Activated CD8-positive, alpha-beta memory T cell treated with anti-CD3 and anti-CD28 coated beads, Interleukin-2, amount 50 U/mL, for 4 hours (primary cell): ENCODE measurements at places on chromosomes 2 and 18.

GRCh38 chr18:79680891-79681339 is 1.3 kb downstream of the CTDP1 start:
- DNase-seq: no peak

DNA sequence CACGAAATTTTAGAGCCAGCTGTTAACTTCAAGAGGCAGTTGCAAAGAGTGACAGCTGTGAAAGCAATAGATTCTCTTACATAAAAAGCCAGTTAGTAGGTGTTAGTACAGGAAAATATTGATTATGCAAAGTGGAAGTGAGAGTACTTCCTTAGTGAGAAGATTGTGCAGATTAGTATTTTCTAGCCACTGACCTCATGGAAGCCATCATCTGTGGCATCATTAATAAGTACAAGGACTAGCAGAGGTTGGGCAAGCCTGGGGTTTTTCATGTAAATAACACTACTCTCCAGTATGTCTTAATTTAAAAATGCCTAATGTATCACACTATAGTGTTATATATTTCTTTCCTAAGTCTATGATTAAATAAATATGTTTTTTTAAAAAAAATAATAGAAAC is 166.2 kb upstream of the DTNA start:
- no peak for DNase-seq

DNA sequence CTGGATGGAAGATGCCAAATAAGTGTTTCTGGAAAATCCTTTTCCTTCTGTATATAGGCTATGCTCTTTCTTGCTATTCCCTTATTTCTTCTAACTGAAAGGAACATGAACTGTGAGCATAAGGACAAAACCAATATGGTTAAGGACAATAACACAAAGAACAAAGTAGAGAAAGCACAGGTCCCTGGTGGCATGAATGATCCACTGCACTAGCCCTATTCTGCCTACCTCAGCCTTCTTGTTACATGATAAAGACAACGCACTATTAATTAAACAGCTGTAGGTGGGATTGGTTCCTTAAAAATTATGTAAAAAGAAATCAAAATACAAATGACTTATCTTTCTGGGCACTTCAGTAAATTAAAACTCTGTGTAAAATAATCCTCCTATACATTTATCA is 1.9 kb upstream of the WDR75 start:
- no peak for DNase-seq

- no peak for DNase-seq
These were observed 43.2 kb upstream of the ACAA2 start for GRCh38 chr18:49856496-49856895.

DNA sequence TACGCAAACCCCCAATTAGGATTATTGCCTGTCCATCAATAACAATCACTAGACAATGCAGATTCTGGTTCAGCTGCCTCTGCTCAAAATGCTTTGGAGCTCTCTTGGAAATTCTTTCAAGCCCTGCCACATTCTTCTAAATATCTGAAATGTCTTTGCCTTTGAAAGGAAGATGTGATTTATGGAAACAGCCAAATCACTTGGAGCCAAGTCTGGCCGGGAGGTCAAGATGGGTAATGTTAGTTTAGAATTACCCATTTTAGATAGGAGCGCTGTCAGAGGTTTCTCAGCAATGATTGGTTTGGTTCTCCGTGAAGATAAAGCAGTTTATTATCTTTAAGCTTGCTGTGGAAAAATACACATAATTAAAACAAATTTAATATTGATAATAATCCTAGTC is 306.7 kb downstream of the SETBP1 start:
- DNase-seq: no peak

GRCh38 chr2:85010404-85010803 is 39.4 kb downstream of the KCMF1 start:
- DNase-seq: no peak

- DNase-seq: no peak
These were observed 4.3 kb downstream of the COL3A1 start for GRCh38 chr2:188978291-188979081.

- DNase-seq: no peak
These were observed 119.3 kb downstream of the SPTBN1 start for GRCh38 chr2:54575379-54575888.

DNA sequence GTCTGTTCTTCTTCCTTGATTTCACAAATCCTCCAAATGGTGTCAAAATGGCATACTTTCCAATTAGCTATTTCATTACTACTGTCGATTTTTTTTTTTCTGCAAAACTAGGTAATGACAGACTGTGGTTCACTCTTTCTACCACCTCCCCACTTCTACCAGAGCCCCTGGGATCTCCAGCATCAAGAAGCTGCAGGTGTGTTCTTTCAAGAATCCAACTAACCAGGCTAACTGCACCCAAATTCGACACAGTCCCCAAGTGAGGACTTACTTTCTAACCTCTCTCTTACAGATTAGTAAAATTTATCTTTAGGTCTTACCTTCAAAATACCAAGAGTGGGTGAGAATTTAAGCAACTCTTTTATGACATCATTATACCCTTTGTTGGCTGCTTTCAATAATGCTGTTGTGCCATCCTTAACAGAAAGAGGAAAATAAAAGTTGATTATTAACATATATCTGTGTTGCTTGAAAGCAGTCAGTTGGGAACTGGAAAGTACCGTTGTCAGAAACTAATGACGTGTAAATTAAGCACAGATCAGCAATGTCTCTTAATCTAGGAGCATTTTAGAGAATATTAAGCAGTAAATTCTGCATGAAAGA is 31.2 kb upstream of the NPC1 start:
- DNase-seq: no peak

- DNase-seq: no peak
These were observed 79.8 kb downstream of the DTNA start for GRCh38 chr18:34789768-34790344.

GRCh38 chr2:159737292-159737916 is 25.1 kb downstream of the MARCHF7 start:
- DNase-seq: no peak

DNA sequence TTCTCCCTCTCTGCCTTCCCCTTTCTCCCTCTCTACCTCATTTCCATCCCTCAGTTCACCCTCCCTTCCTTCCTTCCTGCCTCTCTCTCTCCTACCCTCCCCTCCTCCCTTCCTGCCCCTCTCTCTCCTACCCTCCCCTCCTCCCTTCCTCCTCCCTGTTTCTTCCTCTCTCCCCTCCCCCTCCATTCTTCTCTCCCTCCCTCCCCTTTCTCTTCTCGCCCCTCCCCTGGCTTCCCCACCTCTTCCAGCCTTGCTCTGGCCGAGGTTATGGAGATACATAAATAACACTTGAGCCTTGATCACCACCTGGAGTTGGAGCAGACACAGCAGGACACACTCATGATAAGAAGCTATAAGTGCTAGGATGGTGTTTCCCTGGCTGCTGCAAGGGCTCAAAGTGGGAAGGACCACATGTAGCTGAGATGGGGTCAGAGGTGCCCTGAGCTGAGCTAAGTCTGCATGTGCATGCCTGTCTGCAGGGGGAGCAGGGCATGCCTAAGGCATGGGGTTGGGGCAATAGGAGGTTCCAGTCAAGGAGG is 326.1 kb upstream of the HS6ST1 start:
- DNase-seq: no peak

DNA sequence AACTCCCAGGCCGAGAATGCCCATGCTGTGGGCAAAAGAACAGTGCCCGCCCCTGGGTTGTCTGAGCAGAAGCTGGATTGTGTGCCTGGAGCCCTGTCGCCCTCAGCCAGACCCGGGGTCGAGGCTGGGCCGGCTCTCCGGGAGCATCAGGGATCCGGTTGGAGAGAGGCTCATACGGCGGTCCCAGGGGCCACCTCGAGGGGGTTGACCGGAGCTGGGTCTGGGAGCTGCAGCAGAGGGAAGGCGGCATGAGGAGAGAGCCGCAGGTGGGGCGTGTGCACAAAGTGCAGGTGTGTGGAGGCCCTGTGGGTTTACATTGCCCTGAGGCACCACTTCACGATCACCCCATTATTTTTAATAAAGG is 39.5 kb downstream of the MBP start:
- DNase-seq: no peak

- no peak for DNase-seq
These were observed 102.1 kb downstream of the ATAD2B start for GRCh38 chr2:23824777-23825212.

GRCh38 chr2:100921685-100922161 is 80.4 kb upstream of the RPL31 start:
- DNase-seq: no peak

- no peak for DNase-seq
These were observed 675.5 kb downstream of the RNF144A start for GRCh38 chr2:7592618-7593140.

DNA sequence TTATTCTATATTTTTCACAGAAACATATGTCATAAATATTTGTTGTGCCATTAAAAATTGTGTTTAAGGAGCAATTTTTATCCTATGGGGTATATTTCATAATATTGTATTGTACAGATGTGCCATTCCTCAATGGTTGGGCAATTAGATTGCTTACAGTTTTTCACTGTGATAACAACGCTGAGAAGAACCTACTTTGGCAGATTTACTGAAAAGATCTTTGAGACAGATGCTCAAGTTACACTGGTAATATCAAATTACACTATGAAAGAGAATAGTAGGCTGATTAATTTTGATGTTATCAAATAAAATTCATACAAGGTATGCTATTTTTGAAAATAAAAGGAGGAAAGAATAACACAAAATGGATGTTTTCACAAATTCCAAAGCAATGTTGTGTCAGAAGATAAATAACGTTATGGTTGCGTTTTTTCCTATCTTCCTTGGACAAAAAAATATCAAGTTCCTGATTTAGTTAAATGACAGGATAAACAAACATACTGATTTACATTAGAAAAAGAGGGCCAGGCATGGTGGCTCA is 335.1 kb upstream of the ZNF521 start:
- DNase-seq: no peak

GRCh38 chr18:76859474-76860339 is 37.4 kb downstream of the ZNF236 start:
- no peak for DNase-seq

- no peak for DNase-seq
These were observed 105.8 kb upstream of the SMAD2 start for GRCh38 chr18:48036226-48036625.

GRCh38 chr2:163541943-163542342 is 193.9 kb downstream of the FIGN start:
- DNase-seq: no peak

GRCh38 chr2:26168785-26169184 is 4.1 kb upstream of the GAREM2 start:
- DNase-seq: no peak

DNA sequence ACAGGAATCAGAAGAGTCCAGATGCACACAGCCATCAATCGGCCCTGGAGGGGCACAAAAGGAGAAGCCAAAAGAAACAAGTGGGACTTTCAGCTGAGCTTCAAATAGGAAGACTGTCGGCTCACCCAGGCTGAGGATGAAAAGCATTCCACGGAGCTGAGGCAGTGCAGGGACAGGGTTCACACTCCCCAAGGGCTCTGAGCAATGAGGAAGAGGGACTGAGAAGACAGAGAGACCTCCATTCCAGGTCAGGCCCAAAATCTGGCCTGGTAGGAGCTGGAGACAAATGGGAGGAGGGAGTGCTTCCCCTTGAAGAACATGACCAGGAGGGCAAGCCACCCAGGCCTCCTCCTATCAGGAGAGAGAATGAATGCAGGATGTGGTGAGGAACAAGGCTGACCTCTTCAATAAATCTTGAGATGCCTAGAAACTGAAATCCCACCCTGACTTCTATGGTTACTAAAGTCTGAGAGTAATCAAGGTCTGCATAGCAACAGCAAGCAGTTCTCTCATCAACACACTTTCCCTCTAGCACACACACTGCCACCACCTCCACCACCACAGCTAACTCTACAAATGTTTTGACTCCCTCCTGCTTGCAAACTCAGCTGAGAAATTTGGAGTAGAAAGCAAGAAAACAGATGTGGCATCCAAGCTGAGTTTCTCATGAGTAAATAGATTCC is 434.4 kb downstream of the TNS1 start:
- no peak for DNase-seq

- DNase-seq: no peak
These were observed 32.0 kb downstream of the BIN1 start for GRCh38 chr2:127074936-127075335.

DNA sequence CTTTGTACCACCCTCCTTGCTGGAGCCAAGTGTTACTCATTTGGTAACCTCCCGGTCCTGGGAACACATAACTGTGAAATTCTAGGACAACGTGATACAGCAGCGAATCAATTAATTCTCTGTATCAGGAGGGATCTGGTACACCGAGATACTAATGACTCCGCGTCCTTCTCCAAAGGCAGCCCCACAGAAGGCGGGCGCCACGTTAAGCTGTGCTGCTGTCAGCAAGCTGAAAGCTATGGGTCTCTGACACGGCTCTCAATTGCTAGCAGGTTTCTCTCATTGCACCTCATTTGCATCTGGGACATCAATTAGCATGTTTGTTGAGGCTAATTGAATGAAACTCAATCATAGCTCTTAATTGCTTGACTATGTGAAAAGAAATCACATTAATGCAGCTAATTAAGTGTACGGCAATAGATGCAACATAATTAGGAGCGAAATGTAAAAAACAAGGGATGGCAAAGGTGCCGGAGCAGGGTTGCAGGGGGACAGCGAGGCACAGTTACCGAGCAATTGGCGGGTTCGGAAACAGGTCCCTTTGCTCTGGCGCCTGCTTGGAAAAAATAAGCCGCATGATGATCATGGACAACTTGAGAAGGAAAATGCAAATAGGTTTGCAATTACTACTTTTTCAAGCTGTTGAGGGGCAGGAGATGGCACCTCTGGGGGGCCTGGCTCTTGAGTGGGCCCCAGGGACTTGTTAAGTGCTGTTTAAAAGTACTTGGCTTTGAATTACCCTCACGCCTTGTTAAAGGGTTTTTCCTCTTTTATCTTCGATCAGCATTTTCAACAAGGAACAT is 264.2 kb downstream of the GBX2 start:
- DNase-seq: no peak

DNA sequence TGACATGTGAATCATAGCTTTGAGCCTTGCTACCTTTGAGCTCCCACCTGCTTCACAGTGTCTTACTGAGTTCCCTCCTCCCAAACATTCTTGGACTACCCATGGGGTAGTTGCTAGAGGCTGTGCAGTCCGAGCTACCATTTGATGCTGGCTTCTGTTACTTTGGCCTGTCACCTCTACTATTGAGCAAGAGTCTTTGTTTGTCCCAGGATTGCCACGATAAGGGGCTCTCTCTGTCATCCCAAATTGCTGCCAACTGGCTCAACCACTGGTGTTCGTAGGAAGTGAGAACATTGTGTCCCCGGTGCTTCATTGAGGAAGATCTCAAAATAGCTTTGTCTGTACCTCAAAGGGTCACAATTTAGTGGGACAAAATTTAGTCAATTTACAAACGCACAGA is 59.1 kb upstream of the PAX8 start:
- DNase-seq: no peak
